Activated effector memory CD4-positive, alpha-beta T cell treated with anti-CD3 and anti-CD28 coated beads, Interleukin-2, amount 50 U/mL, for 16 hours (primary cell): ENCODE measurements at places on chromosomes 2 and 18.

DNA sequence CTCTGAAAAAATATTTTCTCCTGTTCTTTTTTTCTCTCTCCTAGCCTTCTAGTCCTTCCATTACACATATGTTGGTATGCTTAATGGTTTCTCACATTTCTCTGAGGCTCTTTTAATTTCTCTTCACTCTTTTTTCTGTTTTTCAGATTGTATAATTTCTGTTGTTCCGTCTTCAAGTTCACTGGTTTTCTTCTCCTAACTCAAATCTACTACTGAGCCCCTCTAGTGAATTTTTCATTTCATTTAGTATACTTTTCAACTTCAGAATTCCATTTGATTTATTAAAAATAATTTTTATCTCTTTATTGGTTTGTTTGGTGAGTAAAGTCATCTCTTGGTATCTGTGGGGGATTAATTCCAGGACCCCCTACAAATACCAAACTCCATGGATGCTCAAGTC lies 19.8 kb downstream of the C2orf49 start:
- DNase-seq = no peak

GRCh38 chr2:151423760-151424159 lies 14.1 kb downstream of the RIF1 start:
- DNase-seq = no peak

GRCh38 chr18:13147130-13147529 lies 71.4 kb upstream of the LDLRAD4 start:
- DNase-seq = no peak

DNA sequence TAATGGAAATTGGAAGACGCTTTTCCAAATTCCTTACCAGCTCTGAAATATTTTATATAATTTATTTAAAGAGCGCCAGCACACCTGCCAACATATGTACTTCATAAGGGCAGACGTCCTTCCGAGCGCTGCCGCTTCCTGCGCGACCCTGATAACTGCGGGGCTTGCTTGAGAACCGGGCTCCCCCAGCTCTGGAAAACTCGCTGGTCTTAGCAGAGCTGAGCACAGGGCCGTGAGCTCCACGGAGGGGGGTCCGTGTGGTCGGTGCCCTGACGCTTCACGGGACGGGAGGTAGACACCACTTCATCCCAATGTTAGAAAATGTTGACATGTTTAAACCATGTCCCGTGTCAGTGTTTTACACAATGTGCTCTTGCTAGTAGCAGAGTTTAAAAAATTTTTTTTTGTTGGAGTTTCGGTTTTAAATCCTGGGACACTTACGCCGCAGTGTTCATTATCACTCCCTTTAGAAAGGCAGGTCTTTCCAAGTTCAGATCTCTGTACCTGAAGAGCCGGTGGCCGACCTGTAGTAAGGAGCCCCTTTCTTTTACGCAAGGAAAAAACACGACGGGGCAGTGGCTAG lies 1.6 kb downstream of the NFATC1 start:
- peak; percentile 57 for DNase-seq

GRCh38 chr2:88764850-88765153 lies 73.3 kb downstream of the RPIA start:
- DNase-seq = no peak

- no peak for DNase-seq
These were observed 166.0 kb downstream of the SOCS6 start for GRCh38 chr18:70454704-70455322.

DNA sequence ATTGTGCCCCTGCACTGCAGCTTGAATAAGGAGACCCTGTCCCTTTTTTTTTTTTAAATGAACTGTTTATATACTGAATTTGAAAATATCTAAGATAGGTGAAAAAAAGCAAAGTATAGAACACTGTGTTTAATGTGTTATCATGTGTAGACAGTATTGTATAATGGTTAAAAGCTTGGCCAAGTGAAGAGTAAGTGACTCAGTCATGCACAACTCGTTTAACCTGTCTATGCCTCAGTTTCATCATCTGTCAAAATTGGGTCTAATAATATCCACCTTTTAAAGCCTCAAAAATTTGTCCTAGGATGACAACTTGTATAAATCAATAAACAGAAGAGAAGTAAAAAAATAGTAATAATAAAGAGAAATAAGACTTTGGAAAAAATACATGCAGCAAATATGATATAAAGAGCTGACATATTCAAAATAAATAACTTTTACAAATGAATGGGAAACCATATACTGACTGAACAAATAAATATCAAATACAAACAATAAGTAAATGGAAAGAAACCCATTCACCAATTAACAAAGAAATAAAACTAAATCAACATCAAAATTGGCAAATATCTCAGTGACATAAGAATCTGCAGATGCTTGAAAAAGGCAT lies 113.7 kb downstream of the C2orf74 start:
- DNase-seq = no peak

GRCh38 chr2:7719876-7720275 lies 802.7 kb downstream of the RNF144A start:
- DNase-seq = no peak

DNA sequence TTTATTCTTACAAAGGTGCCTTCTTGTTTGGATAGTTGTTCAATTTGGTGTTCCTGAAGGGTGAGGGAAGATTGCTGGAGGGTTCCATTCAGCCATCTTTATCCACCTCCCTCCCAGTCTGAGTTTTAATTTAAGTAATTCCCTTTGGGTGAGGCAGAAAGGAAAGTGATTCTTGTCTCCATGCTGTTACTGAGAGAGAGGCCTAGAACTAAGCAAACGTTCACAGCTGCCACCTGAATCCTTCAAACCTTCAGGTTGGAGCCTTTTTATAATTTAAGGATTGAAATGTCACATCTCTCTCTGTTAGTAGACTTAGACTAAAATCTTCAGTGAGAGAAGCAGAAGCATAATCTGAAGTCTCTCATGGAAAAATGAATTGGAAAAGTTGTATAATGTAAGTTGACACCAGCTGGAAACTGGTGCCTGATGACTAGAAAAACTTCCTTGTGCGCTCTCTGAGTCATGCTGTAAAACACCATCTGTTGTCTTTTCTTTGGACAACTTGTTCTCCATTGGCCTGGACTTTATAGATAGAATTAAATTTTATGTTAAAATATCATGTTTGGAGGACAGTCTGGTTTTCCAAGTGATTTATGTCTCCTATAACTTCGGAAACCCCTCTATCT lies 14.6 kb downstream of the STRADB start:
- DNase-seq = no peak

- no peak for DNase-seq
These were observed 11.9 kb upstream of the OXER1 start for GRCh38 chr2:42775810-42776209.

DNA sequence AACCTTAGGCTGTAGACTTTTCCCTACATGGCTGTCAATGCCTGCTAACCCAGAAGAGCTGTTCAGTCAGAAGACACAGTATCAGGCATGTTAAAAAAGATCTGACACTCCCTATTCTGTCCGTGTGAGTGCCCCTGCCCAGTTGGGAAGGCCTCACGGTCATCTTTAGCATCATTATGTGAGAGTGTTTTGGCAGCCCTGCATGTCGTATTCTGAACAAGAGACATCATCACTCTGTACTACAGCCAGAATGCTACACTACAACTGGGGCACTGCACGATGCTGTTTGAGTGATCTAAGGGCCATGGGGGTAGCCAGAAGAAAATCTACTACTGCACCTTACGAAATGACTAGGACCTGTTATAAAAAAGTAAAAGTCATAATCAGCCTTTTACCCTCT lies 67.2 kb downstream of the GREB1L start:
- DNase-seq = no peak

- DNase-seq = peak; percentile 80
These were observed 83.4 kb upstream of the RTN4 start for GRCh38 chr2:55133467-55134315.

- no peak for DNase-seq
These were observed 103.4 kb downstream of the ALMS1 start for GRCh38 chr2:73489053-73489452.

- peak; percentile 57 for DNase-seq
These were observed 71.8 kb upstream of the SMAD7 start for GRCh38 chr18:49022311-49023161.

DNA sequence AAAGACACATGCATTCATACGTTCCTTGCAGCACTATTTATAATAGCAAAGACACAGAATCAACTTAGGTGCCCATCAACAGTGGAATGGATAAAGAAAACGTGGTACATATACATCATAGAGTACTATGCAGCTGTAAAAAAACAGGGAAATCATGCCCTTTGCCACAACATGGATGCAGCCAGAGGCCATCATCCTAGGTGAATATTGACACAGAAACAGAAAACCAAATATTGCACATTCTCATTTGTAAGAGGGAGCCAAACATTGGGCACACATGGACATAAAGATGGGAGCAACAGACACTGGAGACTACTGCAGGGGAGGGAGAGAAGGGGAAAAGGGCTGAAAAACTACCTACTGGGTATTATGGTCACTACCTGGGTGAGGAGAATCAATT lies 73.5 kb downstream of the SESTD1 start:
- no peak for DNase-seq

DNA sequence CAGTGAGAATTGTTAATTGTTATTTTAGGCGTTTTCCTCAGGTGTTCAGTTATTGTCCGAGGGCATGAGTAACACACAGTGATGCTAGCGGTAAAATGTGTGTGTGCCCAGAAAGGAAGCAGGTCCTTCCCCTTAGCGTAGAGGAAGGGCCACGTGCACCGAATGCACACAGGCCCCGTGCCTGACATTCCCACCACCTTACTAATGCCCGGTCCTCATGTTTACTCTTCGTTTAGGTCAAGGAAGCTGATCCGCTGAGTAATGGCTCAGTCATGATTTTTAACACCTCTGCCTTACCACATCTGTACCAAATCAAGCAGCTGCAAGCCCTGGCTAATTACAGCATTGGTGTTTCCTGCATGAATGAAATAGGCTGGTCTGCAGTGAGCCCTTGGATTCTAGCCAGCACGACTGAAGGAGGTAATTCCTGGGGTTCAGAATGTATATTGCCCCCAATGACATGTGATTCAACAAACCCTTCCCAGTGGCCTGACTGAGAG lies 76.7 kb downstream of the MERTK start:
- no peak for DNase-seq

DNA sequence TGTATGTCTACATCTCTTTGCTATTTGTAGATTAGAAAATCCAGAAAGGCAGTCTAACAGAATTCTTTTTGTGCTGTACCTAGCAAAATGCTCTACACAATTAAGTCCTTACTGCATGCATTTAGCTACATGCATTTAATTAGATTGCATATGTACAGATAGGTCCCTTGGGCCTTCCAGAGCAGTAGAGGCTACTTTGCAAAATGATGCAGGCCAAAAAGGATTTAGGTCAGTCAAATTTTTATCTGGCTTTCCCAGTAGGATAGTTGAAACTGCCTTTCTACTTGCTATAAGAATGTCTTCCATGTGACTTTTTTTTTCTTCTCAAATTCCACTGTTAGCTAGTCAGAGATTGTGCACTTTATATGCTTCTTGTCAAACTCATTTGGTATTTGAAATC lies 19.3 kb downstream of the GALNT13 start:
- DNase-seq = no peak

DNA sequence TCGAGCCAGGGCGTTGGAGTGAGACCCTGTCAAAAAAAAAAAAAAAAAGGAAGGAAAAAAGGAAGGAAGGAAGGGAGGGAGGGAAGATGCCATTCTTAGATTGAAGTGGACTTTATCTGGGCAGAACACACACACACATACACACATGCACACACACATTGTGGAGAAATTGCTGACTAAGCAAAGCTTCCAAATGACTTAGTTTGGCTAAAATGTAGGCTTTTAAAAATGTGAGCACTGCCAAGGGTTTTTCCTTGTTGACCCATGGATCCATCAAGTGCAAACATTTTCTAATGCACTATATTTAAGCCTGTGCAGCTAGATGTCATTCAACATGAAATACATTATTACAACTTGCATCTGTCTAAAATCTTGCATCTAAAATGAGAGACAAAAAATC lies 564 bp upstream of the TTR start:
- no peak for DNase-seq

GRCh38 chr2:101195871-101196661 lies 44.9 kb upstream of the TBC1D8 start:
- DNase-seq = no peak

DNA sequence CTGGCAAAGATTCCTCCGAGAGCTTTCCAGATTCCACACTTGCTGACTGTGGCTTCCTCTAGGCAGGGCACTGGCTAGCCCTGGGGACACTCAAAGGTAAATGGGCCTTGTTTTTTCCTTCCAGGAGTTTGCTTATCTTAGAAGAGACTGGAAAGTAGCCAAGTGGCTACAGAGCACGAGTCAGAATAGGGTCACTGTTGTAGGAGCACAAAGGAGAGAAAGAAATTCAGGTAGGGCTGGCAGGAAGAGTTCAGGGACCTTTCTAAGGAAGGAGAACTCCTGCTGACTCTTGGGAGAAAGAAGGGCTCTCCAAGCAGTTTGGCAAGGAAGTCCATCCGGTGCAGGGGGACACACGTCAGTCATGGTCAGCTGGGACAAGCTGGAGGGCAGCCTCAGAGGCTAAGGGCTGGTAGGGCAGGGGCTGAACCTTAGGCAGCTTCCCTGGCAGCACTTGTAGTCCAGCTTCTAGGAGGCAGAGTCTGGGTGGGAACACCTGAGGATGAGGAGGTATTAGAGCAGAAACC lies 39.5 kb downstream of the NIFK start:
- DNase-seq = no peak
